Smooth muscle cell of the brain vasculature (primary cell): ENCODE measurements at places on chromosomes 3 and 15.
A peak's percentile ranks its signal among the peaks of the same experiment; 100 is the strongest.

DNA sequence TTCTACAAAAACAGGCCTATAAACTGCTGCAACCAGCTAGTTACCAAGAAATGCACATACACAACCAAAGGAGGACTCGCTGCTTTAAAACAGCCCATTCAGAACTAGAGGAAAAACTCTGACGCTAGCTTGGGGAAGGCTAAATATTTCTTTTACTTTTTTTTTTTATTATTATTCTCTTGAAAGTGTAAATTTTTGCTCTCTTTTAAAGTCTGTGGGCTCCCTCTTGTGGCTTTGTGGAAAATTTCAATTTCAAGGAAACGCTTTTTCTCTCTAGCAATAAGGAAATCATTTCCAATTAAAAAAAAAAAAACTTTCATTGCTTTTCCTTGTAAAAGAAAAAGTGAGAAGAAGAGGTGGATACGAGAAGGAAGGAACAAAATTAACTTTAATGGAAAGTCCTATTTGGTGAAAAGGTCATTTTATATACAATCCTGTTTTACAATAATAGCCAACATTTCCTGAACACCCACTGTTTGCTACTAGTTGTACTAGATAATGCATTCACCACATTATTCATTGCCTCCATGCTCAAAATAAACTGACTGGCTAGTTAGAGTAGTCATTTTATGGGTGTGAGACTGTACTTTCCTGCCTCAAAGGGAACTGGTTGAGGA, 51.2 kb upstream of the SAMMSON start:
- DNase-seq: peak; percentile 23

DNA sequence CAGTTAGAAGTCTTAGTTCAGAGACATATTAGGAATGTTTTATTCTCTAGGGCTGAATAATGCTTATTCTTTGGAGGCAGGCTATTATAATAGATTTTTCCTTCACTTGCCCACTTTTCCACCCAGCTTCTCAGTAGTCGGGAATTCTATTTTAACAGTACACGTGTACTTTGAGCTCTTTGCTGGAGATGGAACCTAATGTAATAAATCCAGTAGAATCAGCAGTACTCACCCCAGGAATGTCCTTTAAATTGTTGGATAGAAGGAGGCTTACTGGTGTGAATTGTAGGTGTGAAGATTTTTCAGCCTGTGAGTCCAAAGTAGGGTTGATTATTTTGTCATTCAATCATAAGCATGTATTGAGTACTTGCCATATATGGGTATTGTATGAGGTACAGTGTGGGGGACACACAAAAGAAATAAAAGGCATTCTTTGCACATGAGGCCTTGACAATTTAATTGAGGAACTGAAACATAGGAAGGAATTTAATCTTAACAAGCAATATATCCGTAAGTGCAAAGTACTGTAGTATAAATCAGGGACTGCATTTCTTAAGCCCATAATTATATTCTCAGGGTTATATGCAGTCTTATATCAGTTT, 29.5 kb upstream of the MGA start:
- DNase-seq: no peak

- DNase-seq: no peak
Measured at GRCh38 chr3:9349321-9350117, 13.3 kb upstream of the THUMPD3 start.

DNA sequence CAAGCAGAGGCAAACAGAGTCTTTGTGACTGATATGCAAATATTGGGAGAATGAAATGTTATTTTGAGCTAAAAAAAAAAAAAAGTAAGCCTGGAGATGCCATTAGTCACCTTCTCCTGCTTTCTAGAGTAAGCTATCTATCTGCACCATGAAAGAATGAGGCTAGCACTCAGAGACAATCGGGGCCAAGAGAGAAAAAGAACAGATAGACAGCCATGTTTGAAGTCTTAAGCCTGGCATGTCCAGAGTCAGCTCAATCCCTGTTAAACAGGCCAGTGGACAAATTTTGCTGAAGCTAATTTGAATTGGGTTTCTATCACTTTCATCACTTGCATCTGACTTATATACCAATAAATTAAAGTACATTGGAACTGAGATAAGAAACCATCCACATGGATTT, 204.4 kb downstream of the SLC9A9 start:
- no peak for DNase-seq
